ENCODE measurements at places on chromosomes 3 and 15.

DNA sequence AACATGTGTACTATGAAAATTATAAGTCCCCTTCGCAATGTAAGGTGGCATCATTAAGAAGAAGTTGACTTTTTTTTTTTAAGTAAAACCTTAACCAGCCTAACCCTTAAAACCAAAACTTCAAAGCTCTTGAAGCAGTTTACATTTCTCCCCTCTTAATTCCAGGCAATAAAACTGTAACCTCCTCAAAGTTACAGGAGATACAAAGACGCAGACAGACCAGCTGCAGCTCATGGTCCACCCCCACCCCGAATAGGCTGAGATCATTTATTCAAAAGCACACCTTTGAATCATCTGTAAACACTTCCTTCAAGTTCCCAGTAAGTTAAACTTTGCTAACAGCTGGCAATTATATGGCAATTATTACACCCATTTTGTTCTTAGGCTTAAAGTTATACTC, 414.5 kb downstream of the ERC2 start:
- DNase-seq = no peak

DNA sequence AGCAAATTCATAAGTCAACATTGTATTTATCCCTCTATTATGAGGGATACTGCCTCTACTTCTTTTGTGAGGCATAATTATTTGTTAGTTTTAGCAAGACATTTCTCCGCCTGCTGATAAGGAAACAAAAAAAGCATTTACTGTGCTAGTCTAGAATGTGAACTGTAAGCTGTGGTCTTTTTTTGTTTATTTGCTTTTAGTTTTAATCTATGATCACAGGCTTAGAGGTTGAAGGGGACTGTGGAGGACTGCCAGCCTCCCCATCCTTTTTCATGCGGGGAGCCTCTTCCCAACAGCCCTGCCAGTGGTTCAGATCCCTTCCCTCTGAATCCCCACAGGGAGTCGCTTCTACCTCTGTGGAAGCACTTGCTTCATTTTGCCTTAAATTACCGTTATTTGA, 331.0 kb upstream of the ROPN1 start:
- DNase-seq = no peak

DNA sequence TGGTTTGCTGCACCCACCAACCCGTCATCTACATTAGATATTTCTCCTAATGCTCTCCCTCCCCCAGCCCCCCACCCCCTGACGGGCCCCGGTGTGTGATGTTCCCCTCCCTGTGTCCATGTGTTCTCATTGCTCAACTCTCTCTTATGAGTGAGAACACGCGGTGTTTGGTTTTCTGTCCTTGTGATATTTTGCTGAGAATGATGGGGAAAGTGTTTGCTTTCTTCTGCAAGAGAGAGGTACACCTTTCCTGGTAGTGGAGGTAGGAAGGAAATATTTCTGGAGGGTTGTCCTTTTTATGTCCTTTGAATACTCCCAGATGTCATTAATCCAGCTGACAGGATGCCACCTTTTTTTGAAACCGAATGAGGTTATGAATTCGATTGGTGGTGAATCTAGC, 10.5 kb upstream of the SLC28A1 start:
- DNase-seq = no peak

DNA sequence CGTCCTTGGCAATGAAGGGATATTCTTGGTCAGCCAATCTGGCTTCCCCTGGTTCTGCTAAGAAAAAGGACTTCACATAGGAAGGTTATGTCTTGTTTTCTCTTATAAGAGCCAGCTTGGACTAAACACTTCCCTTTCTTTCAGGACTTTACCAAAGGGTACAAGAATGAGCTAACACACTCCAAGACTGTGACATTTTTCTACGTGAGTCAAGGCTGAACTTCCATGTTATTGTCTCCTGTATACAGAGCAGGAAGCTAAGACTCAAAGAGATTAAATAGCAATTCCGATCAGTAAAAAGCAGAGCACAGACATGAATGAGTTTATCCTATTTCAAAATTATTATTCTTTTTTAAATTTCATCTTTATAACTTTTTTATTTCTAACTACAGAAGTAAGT, 63.3 kb upstream of the STT3B start:
- DNase-seq = no peak
